ENCODE measurements at places on chromosomes 13 and 19.

- DNase-seq: no peak
These were observed 73.3 kb upstream of the ATXN8OS start for GRCh38 chr13:70034286-70034685.

DNA sequence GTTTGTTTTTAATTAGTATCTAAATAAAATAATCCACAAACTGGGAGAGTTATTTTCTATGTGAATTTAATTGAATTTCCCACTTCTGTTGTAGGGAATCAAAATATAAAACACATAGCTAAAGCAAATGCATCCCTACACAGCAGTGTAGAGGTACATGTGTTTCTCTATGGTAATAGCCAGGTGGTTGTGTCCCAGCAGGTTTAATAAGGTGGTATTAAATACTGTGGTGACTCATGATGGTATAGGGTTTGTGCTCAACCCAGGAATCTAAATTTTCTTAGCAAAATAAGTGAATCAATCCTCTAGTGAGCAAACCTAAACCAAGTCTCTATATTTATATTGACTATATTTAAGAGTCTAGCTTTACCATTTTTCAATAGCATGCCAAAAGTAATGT lies 30.0 kb downstream of the PCDH9 start:
- no peak for DNase-seq

DNA sequence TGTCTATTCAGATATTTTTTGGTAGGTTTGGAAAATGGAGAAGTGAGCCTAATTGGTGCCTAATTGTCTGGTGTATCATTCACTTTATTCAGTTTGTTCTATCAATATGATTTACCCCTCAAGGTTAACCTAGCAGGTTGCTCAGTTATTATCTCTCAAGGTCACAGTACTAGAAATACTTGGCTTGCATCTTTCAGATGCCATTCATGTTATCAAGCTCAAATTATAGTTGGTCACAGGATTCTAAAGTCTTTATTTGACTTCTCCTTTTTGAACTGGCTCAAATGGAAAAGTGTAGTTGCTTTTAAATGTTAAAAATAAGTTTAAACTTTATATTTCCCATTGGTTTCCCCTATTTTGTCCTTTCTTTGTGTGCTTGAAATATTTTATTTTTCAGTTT lies 2.6 kb downstream of the KCNRG start:
- no peak for DNase-seq

DNA sequence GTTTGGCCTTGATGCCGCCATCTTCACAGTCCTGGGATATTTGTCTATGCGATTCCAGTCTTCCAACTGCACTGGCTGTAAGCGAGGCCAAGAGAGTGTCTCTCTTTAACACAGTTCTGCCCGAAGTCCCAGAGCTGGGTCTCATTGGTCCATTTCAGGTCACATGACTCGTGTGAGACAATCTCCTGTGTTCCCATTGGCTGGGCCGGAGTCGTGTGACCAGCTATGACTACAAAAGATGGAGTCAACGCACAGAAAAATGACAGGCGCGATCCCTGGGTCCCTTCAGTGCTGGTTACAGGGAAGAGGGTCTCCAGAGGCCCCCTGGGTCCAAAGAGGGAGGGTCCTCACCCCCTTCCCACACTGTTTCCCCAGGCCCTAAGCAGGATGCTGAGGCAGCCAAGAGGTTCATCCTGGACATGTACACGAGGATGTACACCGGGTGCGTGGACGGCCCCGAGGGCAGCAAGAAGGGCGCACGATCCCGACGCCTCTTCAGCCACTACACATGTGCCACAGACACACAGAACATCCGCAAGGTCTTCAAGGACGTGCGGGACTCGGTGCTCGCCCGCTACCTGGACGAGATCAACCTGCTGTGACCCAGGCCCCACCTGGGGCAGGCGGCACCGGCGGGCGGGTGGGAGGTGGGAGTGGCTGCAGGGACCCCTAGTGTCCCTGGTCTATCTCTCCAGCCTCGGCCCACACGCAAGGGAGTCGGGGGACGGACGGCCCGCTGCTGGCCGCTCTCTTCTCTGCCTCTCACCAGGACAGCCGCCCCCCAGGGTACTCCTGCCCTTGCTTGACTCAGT lies 15.9 kb upstream of the S1PR4 start:
- DNase-seq: no peak
